ENCODE measurements at places on chromosomes 4 and X.

GRCh38 chrX:41473936-41474725 lies 27.0 kb downstream of the NYX start:
- no peak for ATAC-seq

GRCh38 chrX:70656304-70656703 lies 211.7 kb downstream of the DLG3 start:
- no peak for ATAC-seq

- ATAC-seq = no peak
Measured at GRCh38 chr4:91837608-91838029, 466.1 kb upstream of the GRID2 start.

- ATAC-seq = no peak
Measured at GRCh38 chr4:151468715-151469696, 60.0 kb downstream of the FHIP1A start.

GRCh38 chr4:151951671-151952050 lies 190.9 kb upstream of the GATB start:
- ATAC-seq = no peak

GRCh38 chr4:73451404-73451803 lies 15.4 kb downstream of the AFP start:
- no peak for ATAC-seq

- no peak for ATAC-seq
Measured at GRCh38 chr4:170012629-170012958, 13.6 kb downstream of the MFAP3L start.

- ATAC-seq = no peak
Measured at GRCh38 chr4:143473334-143474126, 40.0 kb upstream of the SMARCA5 start.
